ENCODE measurements at places on chromosomes 3 and 15. TPM values are rescaled to one million over a fixed set of nuclear protein-coding genes. Genes with fewer than 3 reads are reported as not detected.

Gene A4GNT
- total RNA-seq = not detected

Gene ZSCAN2
- 15.9 TPM for total RNA-seq

Gene ARGFX
- total RNA-seq = not detected

Gene TMEM202
- total RNA-seq = not detected

Gene SLC7A14
- not detected for total RNA-seq

Gene LRRC31
- 0.98 TPM for total RNA-seq

Gene SAMMSON
- 0.78 TPM for total RNA-seq

Gene HHATL
- total RNA-seq = not detected

Gene CIDEC
- total RNA-seq = not detected

Gene SCG5
- total RNA-seq = 46.8 TPM

Gene OIP5
- 81.2 TPM for total RNA-seq

Gene DGKG
- total RNA-seq = 16.4 TPM

Gene XCR1
- not detected for total RNA-seq

Gene STX19
- not detected for total RNA-seq

Gene GOLGA8R
- 0.90 TPM for total RNA-seq

Gene VWA5B2
- 5.7 TPM for total RNA-seq

Data from Caki2 (cell line).